ENCODE measurements at places on chromosomes 3 and 15. TPM values are rescaled to one million over a fixed set of nuclear protein-coding genes. Genes with fewer than 3 reads are reported as not detected.

- no peak for DNase-seq
These were observed 814 bp upstream of the TEX264 start for GRCh38 chr3:51670053-51670822.

- no peak for DNase-seq
These were observed 37.5 kb downstream of the GAP43 start for GRCh38 chr3:115660646-115661337.

GRCh38 chr15:38267421-38268022, 14.9 kb downstream of the SPRED1 start:
- DNase-seq, result peak; percentile 40

DNA sequence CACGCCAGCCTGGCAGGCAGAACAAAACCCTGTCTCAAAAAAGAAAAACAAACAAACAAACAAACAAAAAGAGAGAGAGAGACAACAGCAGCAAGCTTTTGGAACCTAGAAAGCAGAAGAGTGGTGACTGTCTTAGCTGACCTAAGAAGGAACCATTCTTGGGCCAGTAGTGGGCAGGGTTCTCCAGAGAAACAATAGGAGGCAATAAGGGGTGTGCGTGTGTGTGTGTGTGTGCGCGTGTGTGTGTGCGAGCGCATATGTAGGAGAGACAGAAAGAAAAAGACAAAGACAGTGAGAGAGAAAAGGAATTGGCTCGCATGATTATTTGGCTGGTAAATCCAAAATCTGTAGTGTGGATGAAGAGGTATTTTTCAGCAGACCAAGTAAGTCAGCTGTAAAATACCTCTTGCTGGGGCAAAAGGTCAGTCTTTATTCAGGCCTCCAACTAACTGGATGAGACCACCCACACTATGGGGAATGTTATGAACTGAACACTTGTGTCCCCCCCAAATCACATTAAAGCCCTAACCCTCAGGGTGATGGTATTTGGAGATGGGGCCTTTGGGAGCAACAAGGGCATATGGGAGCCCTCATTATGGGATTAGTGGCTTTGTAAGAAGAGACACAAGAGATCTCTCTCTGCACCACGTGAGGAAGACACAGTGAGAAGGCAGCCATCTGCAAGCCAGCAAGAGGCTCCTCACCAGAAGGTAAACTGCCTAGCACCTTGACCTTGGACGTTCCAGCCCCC, 15.1 kb upstream of the BLM start:
- no peak for DNase-seq

ERC2 gene
- 2.5 TPM for total RNA-seq

DNA sequence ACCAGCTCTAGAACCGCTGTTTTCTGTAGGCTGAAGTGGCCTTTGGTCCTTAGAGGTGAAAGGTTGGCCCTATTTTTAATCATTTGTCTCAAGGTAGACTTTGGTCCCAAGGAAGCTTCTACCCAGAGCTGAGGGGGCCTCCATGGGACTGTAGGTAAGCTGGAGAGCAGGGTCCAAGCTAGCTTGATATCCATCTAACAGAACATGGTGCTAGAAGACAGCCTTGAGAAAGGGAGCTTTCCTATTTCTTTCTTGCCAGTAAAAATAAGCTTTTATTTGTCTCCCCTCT, 3.6 kb upstream of the TNFAIP8L3 start:
- DNase-seq, result no peak

GRCh38 chr3:126146034-126146433, 34.4 kb downstream of the ALDH1L1 start:
- no peak for DNase-seq

GRCh38 chr3:194713299-194714136, 27.8 kb downstream of the FAM43A start:
- DNase-seq, result no peak

GP9 gene
- total RNA-seq, result 0.49 TPM

ZNF662 gene
- total RNA-seq, result 12.1 TPM

DNA sequence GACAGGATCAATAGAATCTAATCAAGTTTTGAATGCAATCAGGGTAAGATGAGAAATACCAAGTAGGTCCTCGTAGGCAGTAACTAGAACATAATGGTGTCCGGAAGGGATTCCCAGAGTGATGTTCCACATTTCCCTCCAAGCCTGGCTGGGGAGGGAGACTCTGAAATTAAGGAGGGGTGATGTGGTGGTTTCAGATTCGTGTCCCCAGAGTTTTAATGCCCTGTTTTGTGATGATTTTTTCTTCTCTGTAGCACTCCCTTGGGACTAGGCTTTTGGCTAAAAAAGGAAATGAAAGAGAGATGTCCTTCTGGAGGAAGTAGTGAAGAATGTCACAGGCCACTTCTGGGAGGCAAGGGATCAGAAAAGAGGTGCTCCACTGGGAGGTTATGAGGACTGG, 108.3 kb upstream of the CACNA2D3 start:
- peak; percentile 6 for DNase-seq

- no peak for DNase-seq
These were observed 891.3 kb downstream of the SQOR start for GRCh38 chr15:46525984-46526725.

DNA sequence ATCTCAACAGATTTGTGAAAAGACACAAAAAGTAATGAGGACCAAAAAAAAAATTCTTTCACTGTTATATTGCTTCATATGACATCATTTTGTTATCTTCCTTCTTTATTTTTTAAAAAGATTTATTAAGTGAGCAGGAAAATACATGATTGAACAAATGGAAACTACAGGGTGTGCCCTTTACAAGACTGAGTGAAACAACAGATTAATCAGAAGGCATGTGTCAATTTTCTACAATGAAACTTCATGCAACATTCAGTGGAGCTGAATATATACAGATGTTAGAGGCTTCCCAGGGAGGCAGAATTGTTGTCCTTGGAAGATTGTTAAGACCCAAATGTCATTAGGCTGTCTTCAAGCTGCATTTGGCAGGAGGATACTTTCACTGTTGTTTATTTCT, 28.4 kb upstream of the SLC2A2 start:
- no peak for DNase-seq

PRR20G gene
- not detected for total RNA-seq

DNA sequence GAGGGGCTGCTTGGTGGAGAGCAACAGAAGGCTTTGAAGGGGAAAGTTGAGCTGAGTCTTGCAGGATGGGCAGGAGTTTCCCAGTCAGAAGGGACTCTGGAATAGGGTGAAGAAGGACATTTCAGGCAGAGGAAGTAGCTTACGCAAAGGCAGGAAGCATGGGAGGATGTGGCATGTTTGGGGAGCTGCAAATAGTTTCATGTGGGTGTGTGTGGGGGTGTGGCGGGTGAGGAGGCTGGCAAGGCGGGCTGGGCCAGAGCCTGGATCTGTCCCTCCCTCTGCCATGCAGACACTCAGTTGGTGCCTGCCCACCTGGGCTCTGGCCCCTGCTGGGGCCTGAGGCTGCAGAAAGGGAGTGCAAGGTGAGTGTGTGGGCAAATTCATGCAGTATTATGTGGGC, 10.4 kb downstream of the TEX264 start:
- no peak for DNase-seq

VEPH1 gene
- total RNA-seq, result 6.4 TPM

P2RY1 gene
- total RNA-seq, result 5.7 TPM

DNA sequence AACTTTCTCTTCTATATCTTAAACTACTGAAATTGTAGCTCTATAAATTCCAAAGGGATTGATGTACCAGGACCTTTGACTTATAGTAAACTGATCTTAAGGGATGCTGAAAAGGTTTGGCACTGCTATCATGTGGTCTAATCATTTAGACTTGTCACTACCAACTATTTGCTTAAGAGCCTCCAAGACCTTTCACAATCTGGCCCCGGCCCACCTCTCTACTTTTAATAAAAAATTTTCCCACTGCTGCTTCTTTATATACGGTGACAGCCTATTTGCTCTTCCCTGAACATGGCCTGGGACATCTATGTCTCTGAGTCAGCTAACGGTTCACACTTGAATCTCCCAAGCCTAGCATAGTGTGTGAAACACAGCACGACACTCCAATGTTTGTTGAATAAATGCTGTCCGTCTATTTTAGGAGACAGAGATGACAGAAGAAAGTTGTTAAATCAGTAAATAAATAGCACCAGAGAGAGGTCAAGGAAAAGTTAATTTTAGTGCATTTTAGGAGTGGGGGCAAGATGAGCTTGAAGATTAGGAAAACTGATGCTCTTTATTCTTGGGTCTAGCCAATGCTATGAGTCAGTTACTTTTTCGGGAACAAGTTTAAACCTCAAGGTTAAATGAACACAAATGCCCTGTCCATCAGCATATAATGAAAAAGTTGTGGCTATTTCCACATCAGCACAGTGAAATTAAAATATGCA, 212.9 kb downstream of the TIGIT start:
- no peak for DNase-seq

DNA sequence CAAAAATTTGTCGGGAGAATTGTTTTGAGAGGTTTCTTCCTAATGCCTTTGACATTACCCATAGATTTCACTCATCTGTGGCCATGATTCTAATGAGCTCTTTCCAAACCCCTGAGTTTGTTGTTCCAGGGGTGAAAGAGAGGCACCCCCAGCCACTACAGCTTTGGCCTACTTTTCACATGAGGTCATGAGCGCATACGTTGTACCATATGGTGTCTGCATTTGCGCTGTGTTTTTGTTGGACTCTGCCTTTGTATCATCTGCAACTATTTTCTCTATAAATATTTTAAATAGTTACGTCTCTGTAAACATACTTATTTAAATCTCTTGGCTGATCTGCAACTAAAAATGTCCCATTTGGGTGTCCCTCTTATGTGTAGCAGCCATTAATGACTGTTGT, 107.9 kb downstream of the LRTM1 start:
- peak; percentile 79 for DNase-seq

DNA sequence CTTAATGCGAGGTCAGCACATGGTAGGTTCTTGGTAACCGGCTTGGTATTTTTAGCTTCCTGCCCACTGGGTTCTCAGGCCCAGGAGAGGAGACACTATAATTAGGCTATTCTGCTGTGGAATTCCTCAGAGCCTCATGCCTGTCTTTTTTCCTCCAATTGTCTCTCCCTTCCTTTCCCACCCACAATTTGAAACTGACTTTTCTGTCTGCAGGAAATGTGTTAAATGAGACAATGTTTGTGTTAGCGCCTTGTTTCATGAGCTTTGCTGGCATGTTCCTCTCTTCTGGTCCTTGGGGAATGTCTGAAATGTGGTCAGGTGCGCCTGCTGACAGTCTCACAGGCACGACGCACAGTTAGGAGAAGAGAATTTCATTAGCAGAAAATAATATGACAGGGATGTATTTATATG, 223.6 kb upstream of the CTNNB1 start:
- DNase-seq, result no peak

DNA sequence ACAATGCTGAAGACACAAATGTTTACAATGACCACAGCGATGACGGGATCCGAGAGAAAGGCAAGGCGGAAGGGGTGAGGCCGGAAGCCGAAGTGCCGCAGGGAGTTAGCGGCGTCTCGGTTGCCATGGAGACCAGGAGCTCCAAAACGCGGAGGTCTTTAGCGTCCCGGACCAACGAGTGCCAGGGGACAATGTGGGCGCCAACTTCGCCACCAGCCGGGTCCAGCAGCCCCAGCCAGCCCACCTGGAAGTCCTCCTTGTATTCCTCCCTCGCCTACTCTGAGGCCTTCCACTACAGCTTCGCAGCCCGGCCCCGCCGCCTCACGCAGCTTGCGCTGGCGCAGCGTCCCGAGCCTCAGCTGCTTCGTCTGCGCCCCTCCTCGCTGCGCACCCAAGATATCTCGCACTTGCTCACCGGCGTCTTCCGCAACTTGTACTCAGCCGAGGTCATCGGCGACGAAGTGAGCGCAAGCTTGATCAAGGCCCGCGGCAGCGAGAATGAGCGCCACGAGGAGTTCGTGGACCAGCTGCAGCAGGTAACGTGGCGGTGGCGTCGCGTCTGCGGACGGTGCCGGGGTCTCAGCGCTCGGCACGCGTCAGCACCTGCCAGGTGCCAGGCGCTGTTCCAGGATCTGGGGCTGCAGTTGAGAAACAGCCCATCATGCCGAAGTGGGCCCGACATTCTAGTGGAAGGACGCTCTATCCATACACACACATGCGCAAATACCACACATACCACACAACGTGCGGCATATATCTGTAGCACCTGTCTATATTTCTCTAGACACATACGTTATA, at the start of gene DLEC1:
TSS of gene DLEC1 (plus strand) at position 108 of the 798 bp plus-strand sequence. CDS start at position 126, 18 bp downstream.
- peak; percentile 35 for DNase-seq

GRCh38 chr3:37806505-37807200, 55.0 kb upstream of the CTDSPL start:
- DNase-seq, result no peak

GRCh38 chr3:142509079-142509478, 61.2 kb upstream of the XRN1 start:
- no peak for DNase-seq

DNA sequence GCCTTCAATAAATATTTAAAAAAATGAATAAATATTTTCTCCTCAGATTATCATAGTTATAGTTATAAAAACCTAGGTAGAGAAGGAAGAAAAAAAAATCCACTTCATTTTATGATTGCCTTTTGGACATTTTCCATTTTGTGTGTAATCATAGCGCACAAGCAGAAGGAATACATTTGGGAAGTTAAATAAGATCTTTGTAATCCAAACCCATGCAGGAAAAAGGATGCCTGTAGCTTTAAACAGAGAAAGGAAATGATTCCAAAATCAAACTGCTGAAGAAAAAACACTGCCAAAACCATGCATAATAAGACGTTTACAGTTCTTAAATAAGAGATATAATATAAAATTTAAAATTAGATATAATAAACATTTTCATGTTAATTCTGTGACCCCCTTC, 7.4 kb upstream of the CCDC54 start:
- no peak for DNase-seq

All from skin of body (tissue), 3 donors.